ENCODE measurements at places on chromosomes 2 and 18.

DNA sequence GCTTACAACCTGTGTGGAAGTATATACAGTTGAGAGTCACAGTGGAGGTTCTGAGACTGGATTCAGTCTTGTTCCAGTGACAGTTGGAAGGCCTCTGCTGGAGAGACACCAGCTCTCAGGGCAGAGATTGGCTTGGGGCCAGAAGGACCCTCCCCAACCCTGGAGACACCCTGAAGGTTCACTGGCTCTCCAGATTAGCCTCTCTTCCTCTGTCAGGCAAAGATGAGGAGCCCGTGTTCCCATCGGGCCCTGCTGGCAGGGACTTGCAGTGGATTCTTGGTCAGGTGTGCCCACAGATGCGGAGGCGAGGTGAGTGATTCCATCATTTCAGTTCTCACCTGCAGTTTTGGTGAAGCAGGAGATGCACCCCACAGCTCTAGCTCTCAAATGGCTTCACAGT, 78.6 kb downstream of the FAM210A start:
- DNase-seq = no peak

GRCh38 chr2:213042262-213042661, 109.2 kb downstream of the IKZF2 start:
- DNase-seq = no peak

DNA sequence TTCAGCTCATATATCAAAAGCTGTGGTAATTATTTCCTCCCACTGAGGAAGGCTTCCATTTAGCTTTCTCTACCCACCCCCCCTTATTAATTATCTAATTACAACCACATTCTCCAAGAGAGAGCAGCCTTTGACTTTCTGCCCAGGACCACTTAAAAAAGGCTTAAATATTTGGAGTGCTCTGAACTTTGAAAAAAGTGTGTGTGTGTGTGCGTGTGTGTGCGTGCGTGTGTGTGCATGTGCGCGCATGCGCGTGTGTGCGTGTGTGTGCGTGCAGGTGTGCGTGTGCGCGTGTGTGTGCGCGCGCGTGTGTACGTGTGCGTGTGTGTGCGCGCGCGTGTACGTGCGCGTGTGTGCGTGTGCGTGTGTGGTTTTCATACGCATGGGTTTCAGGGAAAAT, 57.8 kb downstream of the TWIST2 start:
- DNase-seq = no peak

DNA sequence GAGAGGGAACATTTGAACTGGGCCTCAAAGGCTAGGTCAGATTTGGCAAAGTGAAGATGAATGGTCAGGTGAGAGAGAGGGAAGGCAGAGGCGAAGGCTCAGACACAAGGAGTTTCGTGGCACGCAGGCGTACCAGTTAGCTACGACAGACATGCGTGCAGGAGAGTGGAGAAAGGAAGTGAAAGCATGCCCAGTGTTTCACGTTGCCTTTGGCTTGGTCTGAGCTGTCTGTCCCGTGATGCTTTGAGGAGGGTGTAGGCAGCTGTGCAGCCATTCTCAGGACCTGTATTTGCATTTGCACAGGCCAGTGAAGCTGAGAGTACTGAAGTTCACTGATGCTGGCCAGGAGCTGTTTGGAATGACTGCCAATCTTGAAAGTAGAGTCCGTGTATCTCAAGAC, 69.5 kb downstream of the HNRNPLL start:
- DNase-seq = no peak

DNA sequence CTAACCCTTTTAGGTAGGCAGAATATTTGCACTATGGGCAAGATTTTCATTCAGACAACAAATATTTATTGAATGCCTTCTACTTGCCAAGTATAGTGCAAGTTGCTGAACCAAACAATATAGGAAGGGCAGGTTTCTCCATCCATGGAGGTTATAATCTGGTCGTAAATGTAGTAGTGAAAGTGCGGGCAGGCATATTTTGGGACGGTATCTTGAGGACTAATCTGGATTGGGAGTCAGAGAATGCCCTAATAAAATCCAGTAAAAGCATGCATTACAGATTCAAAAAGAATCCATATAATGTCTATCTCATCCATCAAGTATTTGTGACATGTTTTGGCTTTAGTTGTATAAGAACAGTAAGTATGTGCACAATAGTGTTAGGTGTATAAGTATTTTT, 1.7 kb upstream of the NDUFV2 start:
- no peak for DNase-seq

DNA sequence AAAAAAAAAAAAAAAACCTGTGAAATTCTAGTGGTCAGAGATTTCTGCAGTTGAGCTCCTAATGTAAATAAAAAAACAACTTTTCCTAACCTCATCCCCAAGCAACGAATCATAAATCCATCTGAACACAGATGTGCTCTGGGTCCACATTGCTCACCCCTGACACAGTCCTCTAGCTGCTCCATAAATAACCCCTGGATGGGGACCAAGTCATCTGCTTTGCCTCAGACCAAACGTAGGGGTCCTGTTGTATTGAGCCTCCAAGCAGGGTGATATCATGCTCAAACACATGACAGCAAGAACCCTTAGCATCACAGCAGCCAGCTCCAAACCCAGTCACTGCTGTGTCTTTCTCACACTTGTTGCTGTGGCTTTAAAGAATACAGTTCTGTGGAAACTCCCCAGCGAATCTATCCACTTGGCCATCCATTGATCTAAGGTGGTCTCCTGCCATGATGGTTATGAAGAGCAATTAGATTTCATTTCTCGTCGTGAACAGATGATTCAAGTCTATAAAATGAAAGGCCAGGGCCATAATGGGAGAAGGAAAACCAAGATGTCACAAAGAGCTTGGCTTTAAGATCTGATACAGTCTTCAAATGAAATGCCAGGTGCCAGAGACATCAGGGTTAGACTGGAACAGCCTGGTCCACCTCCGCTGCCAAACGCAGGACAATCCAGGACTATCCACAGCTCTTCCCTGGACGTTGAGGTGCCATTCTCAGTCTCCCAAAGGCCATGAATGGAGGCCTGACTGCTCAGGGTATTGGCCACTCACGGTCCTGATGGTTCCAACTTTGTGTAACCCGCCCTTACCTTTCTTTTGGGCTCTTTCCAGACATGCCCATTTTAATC, 39.0 kb downstream of the TBC1D8 start:
- no peak for DNase-seq

DNA sequence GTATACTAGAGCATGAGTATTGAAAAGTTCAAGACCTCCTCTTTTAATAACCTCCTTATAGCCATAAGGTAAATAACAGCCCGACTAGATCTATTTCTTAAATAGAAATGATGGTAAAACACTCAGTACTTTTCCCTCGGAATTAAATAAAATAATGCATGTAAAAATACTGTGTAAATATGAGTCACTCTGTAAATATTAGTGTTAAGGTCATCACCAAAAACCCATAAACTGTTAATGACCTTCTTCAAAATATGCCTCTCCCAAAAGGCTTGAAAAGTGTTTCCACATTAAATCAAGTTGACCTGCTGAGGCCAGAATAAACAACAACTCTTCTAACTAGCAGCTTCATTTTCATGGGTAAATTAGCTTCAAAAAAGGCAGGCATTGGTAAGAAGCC, 25.3 kb upstream of the BZW1 start:
- no peak for DNase-seq

DNA sequence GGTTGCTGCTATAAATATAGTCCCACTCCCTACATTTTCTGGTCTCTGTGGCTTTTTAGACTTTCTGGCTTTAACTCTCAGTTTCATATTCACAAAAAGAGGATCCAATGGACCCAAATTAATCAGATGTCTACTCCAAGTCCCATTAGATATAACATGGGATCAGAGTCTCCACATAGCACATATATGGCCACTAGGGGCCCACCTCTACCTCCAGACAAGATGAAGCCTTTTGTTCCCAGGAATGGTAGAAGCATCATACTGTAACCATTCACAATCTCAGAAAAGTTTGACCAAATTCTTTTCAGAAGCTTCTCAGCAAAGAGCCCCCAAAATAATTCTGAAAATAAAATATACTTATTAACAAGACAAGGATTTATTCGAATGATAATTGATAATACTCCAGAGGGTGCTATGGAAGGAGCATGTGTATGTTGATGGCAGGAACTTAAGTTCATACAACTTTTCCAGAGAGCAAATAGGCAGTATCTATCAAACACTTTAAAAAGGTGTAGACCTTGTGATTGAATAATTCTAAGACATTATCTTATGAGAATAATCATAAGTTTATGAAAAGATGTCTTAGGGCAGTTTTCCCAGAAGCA, 382.3 kb upstream of the CRIM1 start:
- DNase-seq = no peak

DNA sequence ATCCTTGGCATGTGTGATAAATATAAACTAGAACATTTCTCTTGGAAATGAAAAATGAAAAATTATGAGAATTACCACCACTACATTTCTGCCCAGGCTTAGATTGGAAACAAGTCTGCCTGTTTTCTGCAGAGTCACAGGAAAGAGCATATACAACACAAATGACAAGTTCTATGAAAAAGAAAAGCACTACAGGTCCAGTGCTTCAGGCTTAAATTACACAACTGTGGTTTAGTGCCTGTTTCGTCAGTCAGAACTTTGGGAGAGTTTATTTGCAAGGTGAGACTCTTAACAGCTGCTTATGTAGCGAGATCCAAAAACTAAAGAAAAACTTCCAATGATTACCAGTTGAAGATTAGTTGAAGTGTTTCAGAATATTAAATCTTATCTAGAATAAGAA, 68.9 kb downstream of the RTN4 start:
- no peak for DNase-seq

- no peak for DNase-seq
Observed at GRCh38 chr18:7821784-7822183, 254.7 kb downstream of the PTPRM start.

DNA sequence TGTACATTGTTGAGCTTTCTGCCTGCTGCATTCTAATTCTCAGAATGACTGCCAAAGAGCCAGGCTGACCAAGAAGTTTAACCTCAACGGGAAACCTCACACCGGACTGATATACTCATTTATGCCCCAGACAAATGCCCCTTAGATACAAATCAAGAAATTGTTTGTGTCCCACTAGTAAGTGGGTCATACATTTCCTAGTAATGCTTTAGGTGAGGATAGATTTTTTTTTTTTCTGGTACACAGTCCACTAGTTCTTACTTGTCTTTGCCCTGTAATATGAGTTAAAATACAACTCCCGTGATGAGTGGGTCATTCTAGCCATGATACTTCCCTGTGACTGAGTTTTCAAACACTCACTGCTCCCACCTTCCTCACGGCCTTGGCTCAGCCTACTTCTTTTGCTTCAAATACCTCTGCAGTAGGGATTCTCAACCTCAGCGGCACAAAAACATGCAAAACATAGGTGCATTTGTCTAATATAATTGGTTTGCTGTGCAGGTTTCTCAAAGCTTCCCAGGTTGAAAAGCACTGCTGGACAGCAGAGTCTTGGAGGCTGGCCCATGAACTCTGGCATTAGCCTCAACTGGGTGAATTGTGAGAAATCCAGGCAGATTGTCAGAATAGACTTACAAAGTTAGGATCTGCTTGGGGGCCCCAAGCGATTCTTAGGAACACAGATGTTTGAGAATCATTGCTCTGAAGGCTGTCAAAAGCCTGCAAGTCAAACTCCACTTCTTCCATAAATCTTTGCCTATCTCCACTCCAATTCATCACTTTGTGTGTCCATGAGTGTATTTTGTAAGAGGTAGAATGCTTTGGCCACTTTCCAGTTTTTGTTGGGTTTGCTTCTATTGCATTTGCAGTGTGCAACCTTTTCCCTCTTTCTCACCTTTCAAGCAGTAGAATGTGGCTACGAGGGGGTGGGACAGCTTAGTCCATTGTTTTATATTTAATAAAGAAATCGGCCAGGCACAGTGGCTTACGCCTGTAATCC, 35.5 kb downstream of the TGIF1 start:
- no peak for DNase-seq
